ENCODE measurements at places on chromosomes 12 and 14.

DNA sequence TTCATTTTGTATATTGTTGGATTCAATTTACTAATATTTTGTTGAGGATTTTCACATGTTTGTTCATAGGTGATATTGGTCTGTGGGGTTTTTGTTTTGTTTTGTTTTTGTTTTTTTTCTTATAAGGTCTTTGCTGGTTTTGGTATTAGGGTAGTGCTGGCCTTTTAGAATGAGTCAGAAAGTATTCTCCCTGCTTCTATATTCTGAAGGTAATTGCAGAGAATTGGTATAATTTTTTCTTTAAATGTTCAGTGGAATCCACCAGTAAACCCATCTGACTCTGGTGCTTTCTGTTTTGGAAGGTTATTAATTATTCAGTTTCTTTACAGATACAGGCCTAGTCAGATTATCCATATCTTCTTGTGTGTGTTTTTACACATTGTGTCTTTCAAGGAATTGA lies 8.9 kb downstream of the TOGARAM1 start:
- no peak for DNase-seq

GRCh38 chr14:68607867-68608573 lies 184.8 kb downstream of the ZFP36L1 start:
- no peak for DNase-seq

DNA sequence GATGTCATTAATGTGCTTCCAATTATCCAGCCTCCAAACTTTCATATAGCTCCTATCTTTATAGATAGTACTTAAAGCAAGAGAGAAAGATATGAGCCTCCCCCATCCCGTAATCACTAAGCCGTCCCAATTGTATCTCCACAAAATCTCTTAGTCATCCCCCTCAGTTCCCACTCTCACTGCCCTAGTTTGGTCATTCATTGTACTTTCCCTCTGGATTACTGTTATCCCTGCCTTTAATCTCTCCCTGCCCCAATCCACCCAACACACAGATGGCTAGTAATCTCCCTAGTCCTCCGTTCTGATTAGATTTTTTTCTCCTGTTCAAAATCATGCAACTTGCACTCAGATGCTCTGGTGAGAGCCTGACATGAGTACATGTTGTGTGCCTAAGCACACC lies 5.4 kb upstream of the BCAT1 start:
- no peak for DNase-seq

DNA sequence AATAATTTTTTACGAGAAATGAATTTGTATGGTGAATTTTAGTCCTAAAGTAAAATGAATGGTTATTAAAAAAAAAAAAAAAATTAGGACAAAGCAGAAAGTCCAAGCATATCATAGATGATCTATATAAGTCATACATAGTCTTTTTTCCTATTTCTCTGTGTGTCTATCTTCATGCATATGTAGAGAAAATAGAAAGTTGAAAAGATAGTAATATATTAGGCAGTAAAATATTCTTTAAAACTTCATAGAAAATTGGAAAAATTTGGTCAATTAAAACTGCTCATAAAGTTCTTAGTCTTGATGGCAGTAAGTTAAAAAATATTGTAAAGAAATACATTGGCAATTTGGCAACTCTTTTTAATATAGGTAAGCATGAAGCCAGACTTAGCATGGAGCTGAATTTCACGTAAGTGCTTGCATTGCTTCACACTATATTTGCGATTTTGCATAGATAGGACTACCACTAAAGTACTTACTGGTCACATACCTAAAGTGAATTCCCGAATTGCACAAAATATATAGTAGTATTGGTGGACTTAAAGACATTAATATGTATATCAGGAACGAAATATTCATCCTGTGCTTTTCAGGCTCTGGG lies 303.8 kb downstream of the IPO8 start:
- no peak for DNase-seq

GRCh38 chr12:46264057-46264456 lies 4.8 kb downstream of the SLC38A1 start:
- DNase-seq, result no peak

DNA sequence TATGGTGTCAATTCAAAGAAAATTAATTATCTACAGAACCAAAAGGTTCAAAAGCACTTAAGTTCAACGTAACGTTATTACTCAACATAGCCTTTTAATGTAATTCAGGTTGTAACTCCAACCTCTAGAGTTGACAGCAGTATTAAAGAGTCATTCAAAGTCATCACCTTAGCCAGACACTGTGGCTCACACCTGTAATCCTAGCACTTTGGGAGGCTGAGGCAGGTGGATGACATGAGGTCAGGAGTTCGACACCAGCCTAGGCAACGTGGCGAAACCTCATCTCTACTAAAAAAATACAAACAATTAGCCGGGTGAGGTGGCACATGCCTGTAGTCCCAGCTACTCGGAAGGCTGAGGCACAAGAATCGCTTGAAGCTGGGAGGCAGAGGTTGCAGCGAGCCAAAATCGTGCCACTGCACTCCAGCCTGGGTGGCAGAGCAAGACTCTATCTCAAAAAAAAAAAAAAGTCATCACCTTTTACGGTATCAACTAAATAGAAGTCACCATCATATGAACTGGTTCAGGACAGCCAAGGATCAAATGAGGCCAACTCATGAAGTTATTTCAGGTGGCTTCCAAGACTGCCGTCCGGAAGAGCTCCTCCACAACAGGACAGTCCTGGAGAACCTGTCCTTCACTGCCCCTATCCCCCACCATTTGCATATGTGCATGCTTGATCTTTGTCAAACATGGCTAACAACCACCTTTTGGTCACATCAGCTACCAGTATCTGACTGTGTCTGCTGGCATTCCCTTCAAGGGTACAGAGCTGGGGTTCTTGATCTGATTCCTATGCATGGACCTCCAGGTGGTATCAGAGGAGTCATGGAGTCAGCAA lies 4.2 kb downstream of the PPTC7 start:
- DNase-seq, result peak; percentile 69

DNA sequence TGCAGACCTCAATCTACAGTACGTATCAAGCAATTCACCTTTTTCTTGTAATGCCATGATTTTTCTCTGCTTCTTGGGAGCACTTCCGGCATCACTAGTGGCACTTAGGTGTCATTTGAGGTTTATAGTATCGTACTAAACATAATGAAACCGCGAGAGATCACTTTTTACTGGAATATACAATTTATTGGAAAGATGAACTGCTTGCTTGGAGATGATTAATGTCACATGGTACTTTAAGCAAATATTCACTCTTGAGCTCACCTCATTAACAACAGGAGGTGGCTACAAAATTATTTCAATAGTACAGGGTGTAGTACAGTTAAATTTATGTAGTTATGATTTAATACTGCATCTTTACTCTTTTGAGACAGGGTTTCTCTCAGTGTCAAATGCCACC lies 11.5 kb downstream of the FUT8 start:
- no peak for DNase-seq

GRCh38 chr12:123597100-123597499 lies 4.8 kb upstream of the DDX55 start:
- DNase-seq, result no peak

DNA sequence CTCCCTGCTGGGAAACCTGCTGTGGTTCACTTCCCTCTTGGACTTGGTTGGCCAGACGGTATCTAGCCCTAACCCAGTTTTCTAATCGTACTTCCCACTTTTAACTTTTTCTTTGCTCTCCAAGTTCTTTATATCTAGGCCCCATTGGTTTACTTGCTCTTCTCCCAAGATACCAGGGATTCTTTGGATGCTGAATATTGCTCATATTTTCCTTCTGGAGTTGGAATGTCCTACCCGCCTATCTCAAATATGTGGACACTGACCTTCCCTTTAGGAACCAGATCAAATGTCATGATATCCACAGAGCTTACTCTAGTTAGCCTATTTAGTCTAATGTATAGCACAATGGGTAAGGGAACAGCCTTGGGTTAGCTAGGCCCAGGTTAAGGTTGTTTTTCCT lies 228.6 kb downstream of the DACT1 start:
- DNase-seq, result no peak

DNA sequence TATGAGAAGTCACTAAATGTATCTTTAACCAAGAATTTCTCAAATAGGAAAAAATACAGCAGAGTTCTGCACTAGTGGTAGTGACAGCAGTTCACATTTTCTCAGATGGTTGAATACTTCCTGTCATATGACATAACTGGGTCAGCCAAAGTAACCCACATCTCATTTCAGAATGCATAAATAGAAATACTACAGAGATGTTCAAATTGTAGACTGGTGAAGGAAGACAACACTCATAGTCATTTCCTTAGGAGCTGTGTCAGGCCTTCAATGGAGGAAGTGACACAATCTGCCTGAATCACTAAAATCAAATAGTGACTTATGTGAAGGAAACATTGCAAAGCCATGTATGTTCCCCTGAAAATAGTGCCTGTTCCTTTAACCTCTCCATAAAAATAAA lies 32.4 kb downstream of the FERMT2 start:
- DNase-seq, result peak; percentile 77

DNA sequence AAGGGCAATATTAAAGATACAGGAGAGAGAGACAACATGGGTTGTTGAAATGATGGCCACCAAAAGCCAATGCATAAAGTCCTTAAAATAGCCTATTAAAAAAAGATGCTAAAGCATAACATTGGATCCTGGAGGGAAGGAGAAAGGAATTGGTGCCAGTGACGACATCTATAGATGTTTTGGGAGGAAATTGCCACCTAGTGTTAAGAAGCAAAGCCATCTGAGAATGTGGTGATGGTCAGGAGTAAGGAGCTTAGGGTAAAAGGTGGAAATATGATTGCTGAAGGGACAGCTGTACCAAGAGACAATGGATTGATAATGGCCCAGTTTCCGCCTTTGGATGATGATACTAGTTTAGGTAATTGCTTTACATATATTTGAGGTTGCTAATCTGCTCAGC lies 85.1 kb downstream of the TMEM30B start:
- no peak for DNase-seq

DNA sequence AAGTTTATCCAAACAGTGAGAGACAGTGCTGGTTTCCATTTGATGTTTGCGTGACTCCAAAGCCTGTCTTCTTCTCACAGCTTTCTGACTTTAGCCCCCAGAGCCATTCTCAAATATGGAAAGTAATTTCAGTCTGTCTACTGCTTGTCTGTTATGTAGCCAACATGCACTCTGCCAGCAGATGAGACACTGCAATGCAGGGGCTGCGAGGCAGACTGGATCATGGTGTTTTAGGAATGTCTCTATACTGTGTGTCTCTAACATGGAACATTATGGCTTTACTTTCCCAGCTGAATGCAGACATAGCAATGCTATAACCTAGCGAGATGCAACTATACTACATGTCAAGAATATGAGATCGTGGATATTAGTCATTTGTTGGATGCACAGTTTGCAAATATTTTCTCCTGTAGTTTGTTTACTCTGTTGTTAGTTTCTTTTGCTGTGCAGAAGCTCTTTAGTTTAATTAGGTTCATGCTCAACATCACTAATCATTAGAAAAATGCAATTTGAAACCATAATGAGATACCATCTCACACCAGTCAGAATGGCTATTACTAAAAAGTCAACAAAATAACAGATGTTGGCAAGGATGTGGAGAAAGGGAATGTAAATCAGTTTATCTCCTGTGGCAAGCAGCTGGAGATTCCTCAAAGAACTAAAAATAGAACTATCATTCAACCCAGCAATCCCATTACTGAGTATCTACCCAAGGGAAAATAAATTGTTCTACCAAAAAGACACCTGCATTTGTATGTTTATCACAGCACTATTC lies 235.8 kb upstream of the TMTC1 start:
- DNase-seq, result no peak

DNA sequence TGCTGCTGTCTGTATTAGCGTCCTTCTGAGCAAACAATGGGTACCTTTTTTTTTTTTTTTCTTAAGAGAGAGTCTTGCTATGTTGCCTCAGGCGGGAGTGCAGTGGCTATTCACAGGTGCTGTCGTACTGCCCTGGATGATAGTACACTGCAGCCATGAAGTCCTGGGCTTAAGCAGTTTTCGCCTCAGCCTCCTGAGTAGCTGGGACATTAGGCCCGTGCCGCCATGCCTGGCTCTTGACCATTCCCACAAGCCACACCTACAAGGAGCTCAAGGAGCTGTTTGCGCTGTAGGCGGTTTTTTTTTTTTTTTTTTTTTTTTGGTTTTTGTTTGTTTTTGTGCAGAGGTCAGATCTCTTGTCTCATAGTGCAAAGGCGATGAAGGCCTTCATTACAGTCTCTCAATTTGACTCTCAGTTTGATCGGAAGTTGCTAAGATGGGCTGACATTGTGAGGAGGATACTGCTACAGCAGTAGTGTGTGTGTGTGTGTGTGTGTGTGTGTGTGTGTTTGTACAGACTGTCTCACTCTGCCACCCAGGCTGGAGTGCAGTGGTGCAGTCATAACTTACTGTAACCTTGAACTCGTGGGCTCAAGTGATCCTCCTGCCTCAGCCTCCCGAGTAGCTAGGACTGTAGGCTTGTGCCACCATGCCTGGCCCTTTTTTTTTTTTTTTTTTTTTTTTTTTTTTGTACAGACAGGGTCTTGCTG lies 34.2 kb downstream of the TRAF3 start:
- no peak for DNase-seq

GRCh38 chr14:78764240-78764639 lies 594.1 kb downstream of the NRXN3 start:
- DNase-seq, result no peak

GRCh38 chr14:65251213-65251612 lies 148.9 kb upstream of the MAX start:
- DNase-seq, result no peak

- peak; percentile 86 for DNase-seq
Observed at GRCh38 chr12:123436017-123436964, at the start of gene RILPL2. Gene RILPL2 (minus strand): TSS chr12:123436684. CDS start chr12:123436420, 264 bp downstream.

- no peak for DNase-seq
Observed at GRCh38 chr14:26896447-26896846, 298.6 kb upstream of the NOVA1 start.

DNA sequence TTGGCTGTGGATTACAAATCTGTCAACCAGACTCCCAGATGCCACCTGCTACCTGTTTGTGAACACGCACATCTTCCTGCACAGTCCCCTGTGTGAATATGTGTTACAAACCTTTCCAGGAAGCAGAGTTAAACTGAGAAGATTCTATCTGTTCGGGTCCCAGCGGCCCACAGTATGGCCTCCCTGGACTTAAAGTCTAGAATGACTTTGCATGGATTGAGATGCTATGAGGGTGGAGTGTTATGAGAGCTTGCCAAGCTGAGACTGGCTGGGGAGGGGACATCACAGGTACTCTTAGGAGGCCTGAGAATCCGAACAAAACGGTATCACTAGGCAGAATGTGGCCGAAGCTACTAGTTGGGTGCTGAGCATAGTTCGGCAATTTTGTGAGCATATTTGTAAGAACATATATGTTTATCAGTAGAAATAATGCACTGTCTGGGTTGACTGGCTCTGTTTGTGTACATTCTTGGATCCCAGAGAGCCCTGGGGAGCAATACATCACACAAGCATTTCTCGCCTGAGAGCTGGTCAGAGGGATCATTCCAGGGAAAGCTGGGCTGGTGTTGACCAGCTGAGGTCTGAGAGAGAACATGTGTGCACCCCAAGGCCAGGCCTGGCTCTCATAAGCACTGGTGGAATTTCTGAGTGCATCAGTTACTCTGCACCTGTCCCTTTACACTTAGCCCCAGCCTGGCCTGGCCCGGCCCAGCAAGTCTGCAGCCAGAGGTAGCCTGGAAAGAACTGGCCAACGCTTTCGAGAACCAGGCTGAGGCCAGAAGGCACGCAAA lies 29.8 kb upstream of the LTBP2 start:
- no peak for DNase-seq

- DNase-seq, result no peak
Observed at GRCh38 chr14:105014032-105014431, 6.9 kb downstream of the CDCA4 start.

- DNase-seq, result peak; percentile 51
Observed at GRCh38 chr14:91911474-91912032, 35.9 kb downstream of the FBLN5 start.

- no peak for DNase-seq
Observed at GRCh38 chr14:37708481-37708880, 113.1 kb downstream of the TTC6 start.

All from CD4-positive, alpha-beta T cell treated with Interleukin-4 for 4 hours (primary cell).